ENCODE measurements at places on chromosomes 6 and 20. TPM values are rescaled to one million over a fixed set of nuclear protein-coding genes. Genes with fewer than 3 reads are reported as not detected.

DNA sequence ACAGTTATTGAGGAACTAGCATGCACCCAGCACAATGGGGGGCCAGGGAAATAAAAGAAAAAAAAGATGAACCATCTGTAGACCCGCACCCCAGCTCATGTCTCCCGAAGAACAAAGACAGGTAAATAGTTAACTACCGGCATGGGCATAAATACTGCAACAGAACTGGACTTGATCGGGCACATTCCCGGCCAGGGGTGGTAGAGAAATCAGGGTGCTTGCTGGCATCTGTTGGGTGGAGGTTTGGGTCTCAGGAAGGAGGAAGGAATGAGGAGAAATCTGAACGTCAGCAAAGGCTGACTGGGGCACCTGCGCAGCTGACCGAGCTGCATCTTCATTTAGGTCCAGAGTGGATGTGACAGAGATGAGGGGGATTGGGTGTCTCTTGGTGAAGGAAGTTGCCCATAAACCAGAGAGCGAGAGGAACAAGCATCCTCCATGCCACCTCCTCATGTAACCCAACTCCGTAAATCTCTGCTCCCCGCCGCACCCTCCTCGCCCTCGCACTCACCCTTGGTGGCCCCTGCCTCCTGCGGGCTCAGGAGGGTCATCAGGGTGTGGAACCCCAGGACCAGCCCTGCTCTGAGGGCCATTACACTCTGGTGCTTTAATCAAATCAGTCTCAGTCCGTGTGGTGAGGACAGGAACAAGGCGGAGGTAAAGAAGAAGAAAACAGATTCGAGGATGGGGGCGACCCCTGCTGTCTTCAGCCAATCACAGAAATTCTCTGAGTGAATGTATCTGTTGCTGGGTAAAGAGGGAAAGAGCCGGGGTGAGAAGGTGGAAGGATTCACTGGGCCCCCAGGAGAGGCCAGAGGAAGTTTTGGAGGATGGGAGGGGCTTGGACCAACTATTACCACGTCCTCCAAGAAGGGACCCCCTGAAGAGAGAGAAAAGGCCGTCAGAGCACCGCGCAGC is at the start of gene HLA-DOA:
Gene HLA-DOA (minus strand): TSS at position 648 of the 918 bp plus-strand sequence.
- DNase-seq = peak; percentile 72

The SCRT2 gene
- total RNA-seq = not detected

The LTA gene
- total RNA-seq = 631 TPM

The GHRH gene
- total RNA-seq = not detected

DNA sequence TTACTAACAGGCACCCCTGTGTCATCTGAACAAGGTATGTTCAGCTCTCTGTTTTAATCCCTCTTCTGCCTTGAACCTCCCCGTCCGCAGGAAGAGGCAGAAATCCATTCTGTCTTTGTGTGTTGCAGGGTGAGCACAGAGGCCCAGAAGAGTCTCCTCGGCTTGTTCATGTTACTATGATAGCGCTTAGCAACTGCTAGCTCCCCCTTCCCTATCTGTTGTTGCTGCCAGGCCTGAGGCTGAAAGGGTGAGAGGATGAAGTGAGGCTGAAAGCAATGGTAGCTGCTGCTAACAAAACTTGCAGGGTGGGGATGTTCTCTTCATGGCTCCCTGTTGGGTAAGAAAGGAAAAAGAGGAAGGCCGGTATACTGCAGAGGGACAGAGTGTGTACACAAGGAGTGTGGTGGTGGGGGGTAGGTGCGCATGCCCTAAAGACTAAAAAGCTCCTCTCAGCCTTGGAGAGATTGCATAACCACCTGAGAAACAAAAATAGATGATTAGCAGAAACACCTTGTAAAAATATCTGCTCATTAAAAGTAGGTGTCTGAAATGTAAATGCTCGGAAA is 55.2 kb upstream of the CITED2 start:
- DNase-seq = no peak

The CLPSL1 gene
- total RNA-seq = not detected

The LY6G6C gene
- not detected for total RNA-seq

The RSPH4A gene
- 0.14 TPM for total RNA-seq

DNA sequence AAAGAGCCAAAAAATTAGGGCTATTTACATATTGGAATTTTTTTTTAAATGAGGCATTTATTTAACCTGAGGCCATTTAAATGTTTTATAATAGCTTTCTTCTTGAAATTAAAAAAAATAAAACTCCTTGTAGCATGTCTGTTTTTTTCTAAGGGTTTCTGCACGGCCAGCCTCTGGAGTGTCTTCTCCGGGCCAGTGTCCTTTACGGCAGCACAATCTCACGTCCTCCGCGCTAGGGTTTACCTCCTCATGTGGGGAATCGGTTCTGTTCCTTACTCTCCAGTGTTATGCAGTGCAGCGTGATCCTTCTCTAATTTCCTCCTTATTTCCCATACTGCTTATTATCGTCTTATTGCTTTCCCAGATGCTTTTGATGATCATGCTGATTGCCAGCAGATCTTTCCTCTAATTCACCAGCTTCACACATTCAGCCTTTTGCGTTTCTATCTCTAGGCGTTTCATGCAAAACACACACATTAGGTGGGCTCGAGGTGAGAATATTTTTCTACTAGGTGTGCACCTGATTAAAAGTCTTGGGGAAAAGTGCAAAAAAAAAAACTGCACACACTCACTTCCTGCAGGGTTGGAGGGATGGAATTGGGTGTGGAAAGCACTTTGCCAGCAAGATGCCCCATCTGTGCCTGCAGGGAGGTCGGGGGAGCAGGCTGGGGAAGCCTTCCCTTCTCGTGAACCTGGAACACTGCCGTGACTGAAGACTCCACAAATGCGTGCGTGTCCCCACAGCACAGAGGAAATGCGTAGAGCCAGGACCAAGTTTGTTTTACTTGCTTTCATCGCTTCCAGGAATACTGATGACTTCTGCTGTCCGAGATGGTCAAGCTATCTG is 56.1 kb downstream of the PSMG4 start:
- no peak for DNase-seq

The SYTL3 gene
- total RNA-seq = 106 TPM

DNA sequence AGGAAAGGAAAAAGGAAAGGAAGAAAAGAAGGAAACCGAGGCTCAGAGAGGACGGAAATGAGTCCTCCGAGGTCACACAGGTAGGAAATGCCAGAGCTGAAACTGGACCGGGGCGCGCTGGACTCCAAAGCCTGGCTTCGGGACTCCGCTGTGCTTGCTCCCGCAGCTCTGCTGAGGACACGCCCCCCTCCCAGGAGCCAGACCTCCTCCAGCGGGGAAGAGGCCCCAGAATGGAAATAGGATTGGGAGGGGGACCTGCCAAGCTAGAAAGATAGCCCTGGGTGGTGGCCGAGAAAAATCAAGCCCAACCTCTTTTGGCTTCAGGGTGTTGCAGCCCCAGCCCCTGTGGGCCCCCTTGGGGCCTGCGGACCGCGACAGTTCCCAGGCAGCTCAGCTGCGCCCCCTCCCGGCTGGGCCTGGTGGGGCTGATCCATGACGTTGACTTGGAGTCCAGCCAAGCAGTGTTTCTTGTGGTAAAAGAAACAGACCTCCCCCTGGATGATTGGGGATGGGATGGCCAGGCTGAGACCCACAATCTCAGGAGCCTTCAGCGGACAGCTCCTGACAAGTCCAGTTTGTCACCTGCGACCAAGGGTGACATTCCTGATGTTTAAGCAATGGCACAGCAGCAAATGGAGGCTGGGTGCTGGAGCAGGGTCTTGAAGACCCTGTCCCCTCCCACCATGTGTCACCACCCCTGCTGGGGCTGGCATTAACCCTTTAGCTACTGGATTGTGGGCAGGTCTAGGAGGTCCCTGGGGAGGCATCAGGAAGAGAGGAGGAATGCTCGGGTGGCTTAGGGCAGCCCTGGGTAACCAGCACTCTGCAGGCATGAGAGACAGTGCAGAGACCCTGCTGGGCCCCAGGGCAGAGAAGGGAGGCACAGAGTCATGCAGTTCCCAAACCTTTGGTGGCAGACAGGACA is 55.4 kb downstream of the RIPOR3 start:
- peak; percentile 86 for DNase-seq

The SLC22A1 gene
- total RNA-seq = 2.2 TPM

DNA sequence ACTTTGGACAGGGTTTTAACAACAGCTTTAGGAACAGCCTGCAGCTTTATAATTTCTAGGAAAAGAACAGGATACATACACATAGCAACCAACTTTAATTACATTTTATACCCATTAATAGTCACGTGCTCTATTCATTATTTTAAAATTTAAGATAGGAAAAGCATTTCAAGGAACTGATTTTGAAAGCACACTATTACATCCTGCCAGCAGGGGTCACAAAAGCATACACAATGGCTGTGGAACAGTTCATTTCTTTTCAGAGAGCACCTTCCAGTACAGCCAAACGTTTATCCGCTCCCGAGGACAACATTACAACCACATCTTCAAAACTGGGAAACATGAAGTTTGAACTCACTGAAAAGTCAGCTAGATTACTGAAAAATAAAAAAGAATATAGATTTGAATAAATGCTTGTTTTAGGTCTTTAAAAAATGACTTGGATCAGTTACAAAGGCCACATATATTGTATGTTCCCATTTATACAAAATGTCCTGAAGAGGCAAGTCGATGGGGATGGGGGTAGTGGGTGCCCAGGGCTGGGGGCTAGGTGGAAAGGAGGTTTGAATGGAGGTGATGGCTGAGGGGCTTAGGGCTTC is 104.6 kb upstream of the EXOC2 start:
- DNase-seq = peak; percentile 80

- peak; percentile 74 for DNase-seq
These were observed 47.6 kb upstream of the NOTCH4 start for GRCh38 chr6:32271429-32271828.

- DNase-seq = no peak
These were observed at the start of gene C6orf58 for GRCh38 chr6:127576874-127577273. Gene C6orf58 (plus strand): TSS chr6:127577174. CDS start chr6:127577186, 12 bp downstream.

DNA sequence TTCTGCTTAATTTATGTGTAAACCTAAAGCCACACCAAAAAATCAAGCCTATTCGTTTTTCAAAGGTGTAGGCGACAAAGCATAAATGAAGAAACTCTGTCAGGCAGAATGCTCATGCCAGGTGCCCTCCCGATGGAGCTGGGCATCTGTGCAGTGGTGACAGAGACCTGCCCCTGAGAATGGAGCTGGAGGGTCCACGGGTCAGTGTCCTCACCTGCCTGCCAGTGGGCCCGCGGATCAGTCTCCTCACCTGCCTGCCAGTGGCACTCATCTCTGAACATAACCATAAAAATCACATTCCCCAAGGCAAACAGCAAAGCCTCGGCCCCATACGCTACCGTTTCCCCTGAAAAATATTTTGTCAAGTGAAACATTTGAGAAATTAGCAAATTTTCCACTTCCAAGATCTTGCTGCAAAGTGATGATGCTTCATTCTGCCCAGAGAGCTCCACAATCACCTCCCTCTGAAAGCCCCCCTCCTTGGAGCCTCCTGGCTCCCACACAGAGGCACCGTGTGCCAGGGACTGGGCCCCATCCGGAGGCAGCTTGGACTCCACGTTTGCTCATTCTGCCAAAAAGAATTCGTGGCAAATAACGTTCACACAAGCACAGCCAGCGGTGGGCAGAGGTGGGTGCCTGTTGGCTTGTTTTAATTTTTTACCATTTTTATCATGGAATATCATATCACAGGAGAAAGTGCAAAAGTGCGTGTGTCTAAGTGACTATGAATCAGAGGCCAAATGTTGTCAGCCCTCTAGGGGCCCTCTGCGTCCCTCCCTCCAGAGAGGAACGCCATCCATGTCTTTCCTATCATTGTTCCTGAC is 88.8 kb downstream of the YTHDF1 start:
- no peak for DNase-seq

The MROH8 gene
- total RNA-seq = 1.3 TPM

- DNase-seq = no peak
These were observed 32.0 kb upstream of the SCRT2 start for GRCh38 chr20:707451-708110.

GRCh38 chr6:89987140-89987539 is 92.9 kb downstream of the GJA10 start:
- DNase-seq = no peak

- no peak for DNase-seq
These were observed 173.1 kb downstream of the EYA2 start for GRCh38 chr20:47067776-47068175.

GRCh38 chr20:60125513-60125912 is 167.3 kb downstream of the CDH26 start:
- no peak for DNase-seq

DNA sequence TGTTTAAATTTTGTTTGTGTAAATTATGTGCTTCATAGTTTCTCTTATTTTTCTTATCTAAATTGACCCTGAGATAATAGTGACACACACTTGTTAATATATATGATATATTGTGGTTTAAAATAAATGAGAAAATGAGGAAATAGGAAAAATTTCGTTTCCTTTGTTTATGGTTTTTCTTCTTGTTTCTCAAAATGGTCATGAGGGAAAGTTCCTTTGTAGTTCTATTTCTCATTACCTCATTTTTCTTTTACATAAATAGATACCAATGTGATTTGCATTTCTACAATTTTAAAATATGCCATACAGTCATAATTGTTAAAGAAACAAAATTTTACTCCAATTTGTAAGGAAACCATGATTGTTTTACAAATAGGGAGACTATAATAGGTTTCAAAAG is 9.2 kb downstream of the OR2A4 start:
- DNase-seq = no peak

DNA sequence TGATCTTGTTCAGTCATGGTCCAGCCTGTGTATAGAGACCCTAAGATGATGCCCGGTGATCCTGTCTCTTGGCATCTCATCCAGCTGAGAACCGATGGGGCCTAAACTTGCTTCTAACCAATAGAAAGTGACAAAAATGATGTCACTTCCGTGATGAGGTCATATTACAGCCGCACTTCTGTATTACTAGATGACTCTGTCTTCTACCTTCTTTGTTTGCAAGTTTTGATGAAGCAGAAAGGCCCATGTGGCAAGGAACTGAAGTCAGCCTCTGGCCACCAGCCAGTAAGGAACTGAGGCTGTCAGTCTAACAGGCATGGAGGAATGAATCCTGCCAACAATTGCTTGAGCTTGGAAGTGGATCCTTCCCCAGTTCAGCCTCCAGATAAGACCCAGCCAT is 32.8 kb upstream of the HLA-C start:
- no peak for DNase-seq

The FITM2 gene
- 2.0 TPM for total RNA-seq

DNA sequence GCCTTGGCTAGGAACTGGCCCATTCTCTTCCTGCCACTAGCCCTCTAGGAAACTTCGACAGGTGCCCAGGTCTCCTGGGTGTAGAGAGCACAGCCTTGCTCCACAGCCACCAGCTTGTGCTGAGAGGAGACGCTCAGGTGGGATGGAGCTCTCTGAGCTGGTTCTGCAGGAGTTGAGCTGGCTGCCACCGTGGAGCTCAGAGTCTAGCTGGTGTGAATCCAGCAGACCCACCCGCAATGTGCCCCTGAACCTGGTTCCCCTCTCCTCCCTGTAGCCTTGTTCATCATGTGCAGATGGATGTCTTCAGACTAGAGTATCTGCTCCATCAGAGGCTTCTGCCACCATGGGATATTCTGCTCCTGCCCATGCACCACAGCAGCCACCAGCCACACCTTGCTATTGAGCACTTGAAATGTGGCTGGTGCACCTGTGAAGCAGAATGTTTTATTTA is 222.5 kb downstream of the SYNDIG1 start:
- DNase-seq = no peak

The NCOA3 gene
- total RNA-seq = 140 TPM

- DNase-seq = no peak
These were observed 342.0 kb upstream of the CHD6 start for GRCh38 chr20:41960166-41960565.

Data from activated CD4-positive, alpha-beta T cell treated with anti-CD3 and anti-CD28 coated beads, Interleukin-2, amount 10 ng/mL, durations not matched to agents 24 days and 14 days (primary cell).